Epithelial cell of umbilical artery (primary cell): ENCODE measurements at places on chromosomes 3 and 15. TPM values are rescaled to one million over a fixed set of nuclear protein-coding genes. Genes with fewer than 3 reads are reported as not detected.

CPEB1 gene
- total RNA-seq, result 0.91 TPM in 1 of 2 replicates, not detected in the other

GUCA1C gene
- not detected in 2 replicates for total RNA-seq

HHLA2 gene
- total RNA-seq, result not detected in 2 replicates

PRKAR2A gene
- total RNA-seq, result 42.2 and 86.3 TPM in 2 replicates

DUOXA2 gene
- total RNA-seq, result not detected in 2 replicates

ZNF80 gene
- total RNA-seq, result not detected in 2 replicates

STRIT1 gene
- total RNA-seq, result not detected in 2 replicates

IGF2BP2 gene
- total RNA-seq, result 48.1 and 68.4 TPM in 2 replicates

A4GNT gene
- total RNA-seq, result not detected in 2 replicates

ACOX2 gene
- 1.3 and 1.7 TPM in 2 replicates for total RNA-seq

CA12 gene
- total RNA-seq, result 0.65 and 3.0 TPM in 2 replicates

GP5 gene
- total RNA-seq, result not detected in 2 replicates

MAGI1 gene
- total RNA-seq, result 31.0 and 32.2 TPM in 2 replicates

CCNB2 gene
- 43.2 and 52.7 TPM in 2 replicates for total RNA-seq

LRRN1 gene
- not detected in 2 replicates for total RNA-seq

EOMES gene
- total RNA-seq, result not detected in 2 replicates

MAP2K5 gene
- total RNA-seq, result 2.7 and 3.6 TPM in 2 replicates

RYK gene
- total RNA-seq, result 81.0 and 86.1 TPM in 2 replicates

ASB14 gene
- total RNA-seq, result not detected in 2 replicates

MYLK gene
- total RNA-seq, result 23.4 and 41.5 TPM in 2 replicates

ST8SIA2 gene
- not detected in 2 replicates for total RNA-seq

IGDCC3 gene
- not detected in 2 replicates for total RNA-seq

CLDN18 gene
- total RNA-seq, result not detected in 2 replicates

INSYN1 gene
- total RNA-seq, result not detected in 2 replicates

CYP19A1 gene
- not detected in 2 replicates for total RNA-seq

STXBP5L gene
- total RNA-seq, result not detected in 2 replicates

KBTBD13 gene
- not detected in 2 replicates for total RNA-seq

CFAP92 gene
- not detected in 2 replicates for total RNA-seq

SEMA3F gene
- total RNA-seq, result 42.6 and 106 TPM in 2 replicates

LXN gene
- 91.6 and 126 TPM in 2 replicates for total RNA-seq

CKMT1A gene
- total RNA-seq, result not detected in 2 replicates

SLC2A2 gene
- total RNA-seq, result not detected in 2 replicates

FBXL2 gene
- total RNA-seq, result 12.7 and 21.1 TPM in 2 replicates

TMC3 gene
- total RNA-seq, result not detected in 2 replicates

USF3 gene
- 3.6 and 4.1 TPM in 2 replicates for total RNA-seq

NEDD4 gene
- total RNA-seq, result 26.0 and 38.8 TPM in 2 replicates

MASP1 gene
- total RNA-seq, result 0.91 and 1.9 TPM in 2 replicates

ARL6 gene
- total RNA-seq, result 9.4 and 14.6 TPM in 2 replicates

RASGRF1 gene
- total RNA-seq, result not detected in 2 replicates

IL17RE gene
- 0.32 TPM in 1 of 2 replicates, not detected in the other for total RNA-seq

SYNPR gene
- not detected in 2 replicates for total RNA-seq

BCHE gene
- total RNA-seq, result 12.0 and 36.5 TPM in 2 replicates

TPRG1 gene
- under 0.01 and 0.91 TPM in 2 replicates for total RNA-seq

GPR149 gene
- not detected in 2 replicates for total RNA-seq

TICRR gene
- 2.6 and 5.9 TPM in 2 replicates for total RNA-seq

ADAMTS9 gene
- 38.3 and 60.1 TPM in 2 replicates for total RNA-seq

CORO2B gene
- total RNA-seq, result 0.32 and 0.91 TPM in 2 replicates

STARD5 gene
- 0.32 and 1.1 TPM in 2 replicates for total RNA-seq

FOXB1 gene
- not detected in 2 replicates for total RNA-seq

LYZL4 gene
- total RNA-seq, result not detected in 2 replicates

ATP13A5 gene
- total RNA-seq, result not detected in 2 replicates

CIB2 gene
- 2.0 and 2.6 TPM in 2 replicates for total RNA-seq

TUSC7 gene
- total RNA-seq, result under 0.01 TPM in 1 of 2 replicates, not detected in the other

MINAR1 gene
- 0.30 and 0.97 TPM in 2 replicates for total RNA-seq

THRB gene
- under 0.01 TPM in 1 of 2 replicates, not detected in the other for total RNA-seq

SLC24A5 gene
- under 0.01 TPM in 1 of 2 replicates, not detected in the other for total RNA-seq
